Activated CD4-positive, alpha-beta T cell treated with anti-CD3 and anti-CD28 coated beads, Interleukin-2, amount 50 U/mL, for 24 hours (primary cell): ENCODE measurements at places on chromosomes 11 and 22.

GRCh38 chr22:21917181-21917958, 35.3 kb downstream of the PPM1F start:
- DNase-seq, result no peak

GRCh38 chr11:8793114-8793777, 110.7 kb downstream of the RPL27A start:
- no peak for DNase-seq

GRCh38 chr11:87417951-87418350, 380.2 kb downstream of the TMEM135 start:
- DNase-seq, result no peak

GRCh38 chr11:94322501-94322900, 18.1 kb downstream of the IZUMO1R start:
- no peak for DNase-seq

DNA sequence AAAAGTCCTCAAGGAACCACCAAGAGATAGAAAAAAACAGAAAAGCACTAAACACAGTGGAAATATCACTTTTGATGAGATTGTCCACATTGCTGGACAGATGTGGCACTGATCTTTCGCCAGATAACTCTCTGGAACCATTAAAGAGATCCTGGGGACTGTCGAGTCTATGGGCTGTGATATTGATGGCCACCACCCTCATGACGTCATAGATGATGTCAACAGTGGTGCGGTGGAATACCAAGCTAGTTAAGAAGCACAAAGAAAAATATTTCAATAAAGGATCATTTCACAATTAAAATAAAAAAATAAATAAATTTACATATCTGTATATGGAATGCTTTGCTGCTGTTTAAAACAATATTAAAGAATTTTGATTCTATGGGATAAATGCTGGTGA, 45.5 kb downstream of the ARL14EP start:
- DNase-seq, result no peak

- no peak for DNase-seq
Measured at GRCh38 chr11:9320047-9320446, 5.7 kb upstream of the TMEM41B start.

- DNase-seq, result peak; percentile 96
Measured at GRCh38 chr11:119030329-119031047, at the start of gene SLC37A4. Gene SLC37A4, minus strand, starts transcription at chr11:119030877.

- DNase-seq, result no peak
Measured at GRCh38 chr22:44192098-44192815, 11.5 kb downstream of the PARVG start.

GRCh38 chr11:130652671-130653335, 204.4 kb downstream of the ADAMTS15 start:
- DNase-seq, result no peak

- DNase-seq, result no peak
Measured at GRCh38 chr11:62567018-62567633, 6.6 kb downstream of the EEF1G start.

DNA sequence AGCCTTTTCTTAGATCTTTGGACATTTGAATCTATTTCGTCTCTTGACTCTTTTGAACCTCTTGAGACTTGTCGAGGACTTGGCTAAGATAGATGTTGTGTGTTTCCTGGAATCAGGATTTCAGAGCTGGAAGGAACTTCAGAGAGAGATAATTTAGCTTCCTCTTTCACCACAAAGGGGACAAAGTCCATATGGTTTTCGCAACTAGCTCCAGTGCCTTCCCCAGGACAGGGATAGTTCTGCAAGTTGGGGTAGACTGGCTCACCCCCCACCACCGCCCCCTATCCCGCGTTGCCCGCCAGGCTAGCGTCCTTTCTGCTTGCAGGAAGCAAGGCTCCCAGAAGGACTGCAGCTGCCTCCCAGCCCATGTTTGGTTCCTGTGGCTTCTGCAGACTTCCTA, 75.7 kb upstream of the MYO18B start:
- no peak for DNase-seq
